ENCODE measurements at places on chromosomes 1 and 21. TPM values are rescaled to one million over a fixed set of nuclear protein-coding genes. Genes with fewer than 3 reads are reported as not detected.

APH1A gene
- 95.0 TPM for total RNA-seq

OPTC gene
- not detected for total RNA-seq

PRDM16 gene
- 36.5 TPM for total RNA-seq

EVA1C gene
- total RNA-seq, result 13.9 TPM

PITHD1 gene
- 44.7 TPM for total RNA-seq

SERTAD4 gene
- total RNA-seq, result 7.8 TPM

S100A1 gene
- total RNA-seq, result 1.8 TPM

KCNK2 gene
- total RNA-seq, result 0.71 TPM

LCE1B gene
- not detected for total RNA-seq

REN gene
- 0.28 TPM for total RNA-seq

MYCL gene
- 6.0 TPM for total RNA-seq

ABCA4 gene
- total RNA-seq, result 1.00 TPM

PTBP2 gene
- 12.1 TPM for total RNA-seq

C1orf185 gene
- total RNA-seq, result not detected

TRABD2B gene
- total RNA-seq, result 0.46 TPM

FRRS1 gene
- 11.3 TPM for total RNA-seq

MEGF6 gene
- 44.1 TPM for total RNA-seq

EVI5 gene
- 88.8 TPM for total RNA-seq

CAPN8 gene
- 123 TPM for total RNA-seq

EPHB2 gene
- total RNA-seq, result 6.7 TPM

ITLN2 gene
- 13.8 TPM for total RNA-seq

AMPD1 gene
- 0.34 TPM for total RNA-seq

CFHR3 gene
- 0.28 TPM for total RNA-seq

INSRR gene
- total RNA-seq, result not detected

SRM gene
- total RNA-seq, result 112 TPM

SKI gene
- total RNA-seq, result 90.7 TPM

LENEP gene
- 0.89 TPM for total RNA-seq

MXRA8 gene
- 68.9 TPM for total RNA-seq

IFFO2 gene
- total RNA-seq, result 8.7 TPM

IGSF21 gene
- 2.6 TPM for total RNA-seq

HLX gene
- total RNA-seq, result 36.7 TPM

TMEM61 gene
- total RNA-seq, result 1.1 TPM

CFAP126 gene
- total RNA-seq, result 25.1 TPM

IFI16 gene
- total RNA-seq, result 86.3 TPM

INAVA gene
- 17.1 TPM for total RNA-seq

RAB25 gene
- total RNA-seq, result 75.2 TPM

RHD gene
- total RNA-seq, result 2.2 TPM

RIIAD1 gene
- 8.8 TPM for total RNA-seq

CELA3B gene
- not detected for total RNA-seq

EXO5 gene
- total RNA-seq, result 8.4 TPM

PGLYRP4 gene
- total RNA-seq, result 1.0 TPM

Measured in lung (tissue), 17 donors.